Effector memory CD4-positive, alpha-beta T cell (primary cell): ENCODE measurements at places on chromosomes 3 and 15.

DNA sequence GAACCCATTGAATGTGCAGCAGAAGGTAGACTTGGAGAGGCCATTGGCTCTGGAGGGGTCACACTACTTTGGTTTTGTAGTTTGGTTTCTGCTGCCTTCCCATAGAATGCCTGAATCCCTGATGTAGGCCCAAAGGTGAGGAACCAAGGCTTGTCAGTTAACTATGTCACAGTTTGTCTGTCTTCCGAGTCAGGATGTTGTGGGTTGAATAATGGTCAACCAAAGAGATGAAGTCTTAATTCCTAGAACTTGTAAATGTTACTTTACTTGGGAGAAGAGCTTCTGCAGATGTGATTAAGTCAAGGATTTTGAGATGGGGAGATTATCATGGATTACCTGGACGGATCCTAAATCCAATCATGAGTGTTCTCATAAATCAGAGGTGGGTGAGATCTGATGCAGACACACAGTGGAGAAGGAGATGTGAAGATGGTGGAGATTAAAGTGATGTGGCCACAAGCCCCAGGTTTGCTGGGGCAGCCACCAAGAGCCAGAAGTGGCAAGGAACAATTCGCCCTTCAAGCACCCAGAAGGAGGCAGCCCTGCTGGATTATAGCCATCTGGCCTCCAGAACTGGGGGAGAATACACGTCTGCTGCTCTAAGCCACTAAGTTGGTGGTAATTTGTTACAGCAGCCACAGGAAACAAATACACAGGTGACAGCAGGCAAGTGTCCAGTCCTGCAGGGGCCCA, 2.3 kb upstream of the CCR8 start:
- H3K27ac ChIP-seq, result peak overlapping the region; percentile 53
- H3K36me3 ChIP-seq, result no peaks in the 10 kb centered on the region
- no peak overlapping the region for H3K4me3 ChIP-seq
- no peak for DNase-seq

GRCh38 chr15:58460872-58461271, 29.1 kb downstream of the LIPC start:
- no peaks in the 10 kb centered on the region for H3K27me3 ChIP-seq
- no peak overlapping the region for H3K27ac ChIP-seq
- no peaks in the 10 kb centered on the region for H3K36me3 ChIP-seq
- peaks cover 14% of the 10 kb centered on the region for H3K4me1 ChIP-seq

GRCh38 chr3:75983111-75983510, 197.8 kb upstream of the ZNF717 start:
- no peaks in the 10 kb centered on the region for H3K4me1 ChIP-seq
- no peak overlapping the region for H3K4me3 ChIP-seq
- DNase-seq, result no peak
- no peak overlapping the region for H3K27ac ChIP-seq

DNA sequence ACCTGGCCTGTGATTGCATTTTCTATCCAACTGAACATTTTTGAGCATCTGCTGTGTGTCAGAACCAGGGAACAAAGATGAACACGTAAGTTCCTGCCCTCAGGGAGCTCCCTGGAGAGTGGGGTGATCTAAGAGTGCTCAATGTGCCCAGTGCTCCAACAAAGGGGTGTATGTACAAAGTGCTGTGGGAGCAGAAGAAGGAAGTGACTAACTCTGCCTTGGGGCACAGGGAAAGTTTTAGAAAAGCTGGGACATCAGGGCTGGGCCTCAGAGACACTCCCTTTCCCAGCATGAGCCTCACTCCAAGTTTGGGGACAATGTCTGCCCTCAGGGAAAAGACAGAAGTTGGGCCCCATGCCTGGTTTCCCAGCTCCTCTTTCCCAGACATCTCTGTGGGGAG, 27.6 kb upstream of the BNC1 start:
- no peak overlapping the region for H3K27ac ChIP-seq
- no peaks in the 10 kb centered on the region for H3K27me3 ChIP-seq
- H3K36me3 ChIP-seq, result no peaks in the 10 kb centered on the region
- no peak overlapping the region for H3K4me3 ChIP-seq
- H3K4me1 ChIP-seq, result no peaks in the 10 kb centered on the region
- DNase-seq, result no peak

DNA sequence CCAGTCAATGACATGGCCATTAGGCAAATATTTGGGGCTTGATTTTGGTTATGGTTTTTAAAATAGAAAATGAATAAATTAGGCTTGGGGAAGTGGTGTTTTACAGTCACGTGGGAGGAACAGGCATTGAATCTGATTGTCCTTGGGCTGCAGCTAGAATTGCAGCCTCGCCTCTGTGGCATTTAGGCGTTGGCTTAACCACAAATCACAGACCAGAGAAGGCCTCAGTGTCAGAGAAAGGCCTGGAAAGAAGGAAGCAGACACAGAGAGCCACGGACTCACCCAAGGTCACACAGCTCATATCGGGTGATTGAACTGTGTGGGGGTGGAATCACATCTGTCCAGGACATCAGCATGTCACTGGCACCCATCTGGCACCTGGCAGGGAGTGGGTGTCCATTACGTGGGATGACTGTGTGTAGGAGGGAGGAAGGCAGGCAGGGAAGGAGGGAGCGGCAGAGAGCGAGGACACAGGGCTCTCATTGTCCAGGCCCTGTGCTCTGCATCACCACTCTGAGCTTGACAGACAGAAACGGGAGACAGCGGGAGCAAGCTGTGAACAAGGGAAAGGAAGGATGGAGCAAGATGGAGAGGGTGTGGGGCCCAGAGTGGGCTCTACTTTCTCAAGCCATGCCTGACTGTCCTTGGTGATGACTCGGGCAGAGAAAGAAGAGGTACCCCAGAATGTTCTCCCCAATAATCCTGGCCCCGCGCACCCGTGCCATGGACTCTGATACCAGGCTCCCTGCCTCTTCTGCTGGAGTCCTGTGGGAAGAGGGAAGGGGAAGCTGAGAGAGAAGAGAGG, 186.4 kb downstream of the FAM43A start:
- no peak for DNase-seq
- H3K27me3 ChIP-seq, result no peaks in the 10 kb centered on the region
- no peak overlapping the region for H3K4me3 ChIP-seq
- no peaks in the 10 kb centered on the region for H3K36me3 ChIP-seq

- H3K4me3 ChIP-seq, result no peak overlapping the region
- no peak for DNase-seq
- peaks cover 7% of the 10 kb centered on the region for H3K36me3 ChIP-seq
- H3K4me1 ChIP-seq, result no peaks in the 10 kb centered on the region
- no peak overlapping the region for H3K27ac ChIP-seq
These were observed 9.0 kb downstream of the UBXN7 start for GRCh38 chr3:196423044-196423781.

- H3K4me1 ChIP-seq, result peaks cover 8% of the 10 kb centered on the region
- DNase-seq, result no peak
- no peak overlapping the region for H3K4me3 ChIP-seq
These were observed 4.3 kb upstream of the FGD5 start for GRCh38 chr3:14814411-14814871.

DNA sequence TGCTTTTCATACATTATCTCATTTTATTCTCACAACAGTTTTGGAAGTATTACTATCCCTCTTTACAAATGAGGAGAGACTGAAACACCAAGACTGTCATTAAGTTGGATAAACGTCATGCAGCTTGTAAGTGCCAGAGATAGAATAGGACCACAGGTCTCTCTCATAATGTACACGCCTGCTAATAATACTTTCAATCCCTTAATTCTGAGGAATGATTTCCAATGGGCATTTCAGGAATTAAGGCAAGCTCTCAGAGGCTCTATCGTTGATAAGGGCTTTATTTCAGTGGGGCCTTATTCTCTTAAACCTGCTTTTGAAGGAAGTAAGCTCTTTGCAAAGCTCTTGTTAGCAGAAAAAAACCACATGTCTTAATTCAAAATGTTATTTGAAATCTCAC, 229.1 kb downstream of the NFKBIZ start:
- H3K27ac ChIP-seq, result no peak overlapping the region
- H3K4me3 ChIP-seq, result no peak overlapping the region

DNA sequence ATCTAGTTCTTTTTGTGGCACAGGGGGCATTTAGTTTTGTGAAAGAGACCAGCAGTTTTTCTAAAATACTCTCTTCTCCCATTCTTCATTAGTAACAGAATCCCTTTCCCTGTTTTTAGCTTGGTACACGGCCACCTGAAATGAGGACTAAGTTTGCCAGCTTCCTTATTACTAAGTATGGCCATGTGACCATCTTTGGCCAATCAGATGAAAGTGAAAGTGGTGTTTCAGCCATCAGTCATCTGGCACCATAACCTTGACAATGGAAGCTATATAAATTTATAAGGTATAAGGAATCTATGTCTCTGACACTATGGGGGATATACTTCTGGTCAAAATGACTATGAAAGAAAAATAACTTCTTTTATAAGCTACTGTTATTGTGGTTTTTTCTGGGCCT, 570.4 kb downstream of the AGBL1 start:
- no peaks in the 10 kb centered on the region for H3K27me3 ChIP-seq
- H3K4me1 ChIP-seq, result peaks cover 18% of the 10 kb centered on the region
- no peak overlapping the region for H3K4me3 ChIP-seq
- H3K36me3 ChIP-seq, result no peaks in the 10 kb centered on the region
- no peak overlapping the region for H3K27ac ChIP-seq
- DNase-seq, result no peak

DNA sequence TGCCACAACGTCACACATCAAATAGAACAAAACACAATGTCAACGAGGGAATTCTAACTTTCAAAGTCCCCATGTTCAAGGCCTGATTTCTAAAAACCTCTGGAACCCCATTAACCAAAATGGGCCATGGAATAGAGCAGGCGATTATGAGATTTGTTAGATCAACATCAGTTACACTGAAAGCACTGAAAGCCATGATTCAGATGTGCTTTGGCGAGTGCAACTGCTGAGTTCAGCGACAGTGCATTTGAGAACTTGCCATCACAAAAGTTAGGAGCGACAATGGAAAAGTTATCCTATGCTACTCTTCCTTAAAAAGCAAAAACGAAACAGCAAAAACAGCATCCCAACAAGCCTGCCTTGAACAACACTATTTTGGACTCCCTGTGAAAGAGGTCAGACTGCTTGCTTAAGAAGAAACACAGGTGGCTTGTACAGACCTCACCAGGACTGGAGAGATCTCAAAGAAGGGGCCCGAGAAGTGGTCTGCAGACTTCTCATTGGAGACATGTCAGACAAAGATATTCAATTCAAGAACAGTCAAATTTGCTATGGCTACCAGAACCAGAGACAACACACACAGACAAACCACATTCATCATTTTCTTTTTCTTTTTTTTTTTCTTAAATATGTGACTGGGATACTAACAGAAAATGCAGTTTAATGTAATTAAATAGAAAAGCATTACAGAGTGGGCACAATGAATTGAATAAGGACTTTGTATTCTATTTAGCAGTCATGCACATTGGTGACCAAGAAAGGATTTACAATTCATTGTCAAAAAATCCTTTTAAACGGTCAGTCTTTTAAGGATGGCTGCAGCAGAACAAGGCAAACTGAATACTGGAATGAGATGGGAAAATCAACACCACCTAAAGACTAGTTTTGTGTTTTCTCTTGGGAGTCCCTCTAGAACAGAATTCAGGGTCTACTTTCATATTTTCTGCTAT, 20.9 kb downstream of the UQCC5 start:
- DNase-seq, result no peak
- H3K27ac ChIP-seq, result no peak overlapping the region
- H3K4me3 ChIP-seq, result no peak overlapping the region

GRCh38 chr15:99264125-99264524, 12.8 kb downstream of the LRRC28 start:
- H3K27ac ChIP-seq, result no peak overlapping the region
- no peak for DNase-seq
- no peak overlapping the region for H3K4me3 ChIP-seq
- H3K27me3 ChIP-seq, result no peaks in the 10 kb centered on the region
- no peaks in the 10 kb centered on the region for H3K36me3 ChIP-seq

- no peak overlapping the region for H3K4me3 ChIP-seq
- H3K27me3 ChIP-seq, result no peaks in the 10 kb centered on the region
- no peaks in the 10 kb centered on the region for H3K36me3 ChIP-seq
- no peak overlapping the region for H3K27ac ChIP-seq
- no peak for DNase-seq
These were observed 530.8 kb downstream of the SOX2 start for GRCh38 chr3:182242489-182242942.

- no peaks in the 10 kb centered on the region for H3K36me3 ChIP-seq
- no peaks in the 10 kb centered on the region for H3K27me3 ChIP-seq
- no peak overlapping the region for H3K4me3 ChIP-seq
- H3K4me1 ChIP-seq, result no peaks in the 10 kb centered on the region
- H3K27ac ChIP-seq, result no peak overlapping the region
- DNase-seq, result no peak
These were observed 9.5 kb upstream of the CCDC66 start for GRCh38 chr3:56547486-56547885.

- DNase-seq, result no peak
- H3K4me1 ChIP-seq, result peaks cover 15% of the 10 kb centered on the region
- no peaks in the 10 kb centered on the region for H3K36me3 ChIP-seq
These were observed 15.8 kb downstream of the XXYLT1 start for GRCh38 chr3:195255176-195255500.

GRCh38 chr3:31029706-31030105, 135.2 kb upstream of the GADL1 start:
- no peaks in the 10 kb centered on the region for H3K27me3 ChIP-seq
- no peaks in the 10 kb centered on the region for H3K4me1 ChIP-seq
- no peak overlapping the region for H3K27ac ChIP-seq
- H3K36me3 ChIP-seq, result no peaks in the 10 kb centered on the region
- H3K4me3 ChIP-seq, result no peak overlapping the region

GRCh38 chr3:185270262-185270955, 16.6 kb upstream of the EHHADH start:
- peaks cover 7% of the 10 kb centered on the region for H3K27me3 ChIP-seq
- no peak for DNase-seq
- H3K4me1 ChIP-seq, result no peaks in the 10 kb centered on the region
- H3K36me3 ChIP-seq, result no peaks in the 10 kb centered on the region
